ENCODE measurements at places on chromosomes 3 and 15.

- no peak for DNase-seq
These were observed 79.8 kb downstream of the PLCH1 start for GRCh38 chr3:155664925-155665695.

GRCh38 chr3:37130984-37131859 lies 43.2 kb downstream of the LRRFIP2 start:
- no peak for DNase-seq

DNA sequence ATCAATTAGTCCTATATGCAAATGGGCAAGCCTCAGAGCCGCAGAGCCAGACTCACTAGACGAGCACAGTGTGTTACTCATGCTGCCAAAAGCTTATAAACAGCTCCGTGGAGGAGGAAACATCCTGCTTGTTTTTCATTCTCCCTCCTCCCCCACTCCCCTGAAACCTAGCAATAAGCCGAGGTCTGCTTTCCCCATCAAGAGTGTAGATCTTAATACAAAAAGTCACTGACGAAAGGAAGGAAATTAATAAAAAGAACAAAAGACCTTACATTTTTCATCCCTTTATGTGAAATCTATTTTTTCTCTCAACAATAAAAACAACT lies 88.5 kb downstream of the XXYLT1 start:
- no peak for DNase-seq

DNA sequence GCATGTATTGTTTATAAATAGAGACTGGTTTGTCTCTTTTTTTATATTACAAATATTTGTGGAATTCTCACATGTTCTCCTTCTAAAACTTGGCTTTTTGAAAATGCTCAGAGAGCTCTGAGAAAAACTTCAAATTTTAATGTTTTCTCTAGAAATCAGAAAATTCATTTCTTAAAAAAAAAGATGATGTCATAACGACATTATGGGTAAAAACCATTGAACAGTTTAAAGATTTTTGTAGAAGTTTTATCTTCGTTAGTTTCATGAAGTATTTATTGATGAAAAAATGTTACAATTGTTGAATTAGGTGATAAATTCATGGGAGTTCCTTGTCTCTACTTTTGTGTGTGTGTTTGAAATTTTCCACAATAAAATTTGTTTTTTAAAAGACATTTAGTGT lies 81.3 kb downstream of the SATB1 start:
- DNase-seq, result no peak

GRCh38 chr3:14335774-14336748 lies 66.3 kb upstream of the SLC6A6 start:
- DNase-seq, result no peak

DNA sequence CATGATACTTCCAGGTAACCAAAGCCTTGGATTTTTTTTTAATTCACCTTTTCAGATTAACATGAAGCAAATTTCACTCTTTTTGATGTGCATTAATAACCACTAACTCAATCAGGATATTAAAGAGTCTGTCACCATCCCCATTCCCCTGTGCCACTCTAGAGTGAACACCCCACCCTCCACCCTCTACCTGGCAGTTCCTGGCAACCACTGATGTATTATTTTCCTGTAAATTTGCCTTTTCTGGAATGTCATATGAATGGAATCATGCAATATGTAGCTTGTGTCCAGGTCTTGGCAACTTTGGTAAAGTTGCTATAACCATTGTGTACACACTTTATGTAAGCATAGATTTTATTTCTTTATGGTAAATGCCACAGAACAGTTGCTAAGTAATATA lies 627.6 kb downstream of the MCTP2 start:
- no peak for DNase-seq

DNA sequence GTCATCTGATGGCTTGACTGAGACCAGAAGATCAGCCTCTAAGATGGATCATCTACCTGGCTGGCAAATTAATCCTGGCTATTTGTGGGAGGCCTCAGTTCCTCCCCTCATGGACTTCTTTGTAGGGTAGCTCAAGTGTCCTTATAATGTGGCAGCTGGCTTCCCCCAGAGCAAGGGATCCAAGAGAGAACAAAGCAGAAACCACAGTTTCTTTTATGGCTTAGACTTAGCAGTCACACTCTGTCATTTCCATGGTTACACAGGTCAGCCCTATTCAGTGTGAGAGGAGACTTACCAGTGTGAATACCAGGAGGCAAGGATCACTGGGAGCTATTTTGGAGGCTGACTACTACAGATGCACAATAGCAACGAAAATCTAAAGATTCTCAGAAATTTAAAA lies 15.3 kb upstream of the ARL14 start:
- DNase-seq, result no peak

- DNase-seq, result no peak
These were observed 10.4 kb upstream of the GREM1 start for GRCh38 chr15:32707436-32707835.

DNA sequence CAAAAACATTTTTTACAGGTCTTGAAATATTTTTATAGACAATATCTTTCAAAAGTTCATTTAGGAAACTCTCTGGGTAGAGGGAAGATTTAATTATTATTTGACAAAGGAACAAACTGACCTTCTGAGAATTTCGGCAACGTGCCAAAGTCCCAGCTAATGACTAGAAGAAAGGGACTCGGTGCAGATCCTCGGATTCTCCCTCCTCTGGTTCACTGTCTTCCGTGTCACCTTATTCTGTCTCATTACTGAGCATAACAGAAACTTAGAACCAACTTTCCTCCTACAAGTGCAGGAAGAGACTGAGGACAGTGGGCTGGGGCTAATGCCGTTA lies 339.1 kb downstream of the MECOM start:
- DNase-seq, result no peak

GRCh38 chr15:65766422-65767263 lies 25.4 kb downstream of the DENND4A start:
- no peak for DNase-seq

DNA sequence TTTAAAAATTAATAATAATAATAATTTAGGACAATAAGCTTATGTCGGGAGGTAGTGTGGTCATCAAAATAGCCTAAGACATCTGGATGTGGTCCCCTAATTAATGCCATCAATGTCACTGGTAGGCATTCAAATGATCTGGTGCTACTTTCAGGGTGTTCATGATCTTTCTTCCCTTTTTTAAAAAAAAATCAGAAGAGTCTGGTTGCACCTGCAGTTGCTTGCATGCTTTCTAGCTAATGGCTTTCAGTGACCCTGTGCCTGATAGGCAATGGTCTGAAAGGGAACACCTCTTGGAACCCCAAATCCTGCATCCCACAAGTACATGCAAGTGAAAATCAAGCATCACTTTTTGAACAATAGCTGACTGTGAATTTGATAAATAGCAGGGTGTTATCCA lies 64.1 kb upstream of the KBTBD8 start:
- no peak for DNase-seq

- DNase-seq, result no peak
These were observed 419.2 kb downstream of the MECOM start for GRCh38 chr3:169244119-169244864.

DNA sequence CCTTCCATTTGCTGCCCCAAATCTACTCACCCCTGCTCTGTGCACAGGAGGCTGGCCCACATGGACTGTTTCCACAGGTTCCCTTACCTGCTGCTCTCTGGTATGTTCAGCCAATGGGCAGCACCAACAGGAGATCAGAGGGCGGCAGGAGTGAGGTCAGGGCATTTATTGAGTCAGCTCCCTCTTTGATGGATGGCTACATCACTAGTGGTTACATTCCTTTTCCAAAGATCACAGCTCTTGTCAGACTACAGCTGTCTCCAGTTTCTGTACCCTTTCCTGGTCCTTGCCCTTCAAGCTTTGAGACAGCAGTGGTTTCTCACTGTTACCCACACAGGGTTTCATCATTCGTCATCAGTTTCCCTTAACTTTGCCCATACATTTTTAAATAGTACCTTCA lies 325.1 kb downstream of the SUCLG2 start:
- no peak for DNase-seq

DNA sequence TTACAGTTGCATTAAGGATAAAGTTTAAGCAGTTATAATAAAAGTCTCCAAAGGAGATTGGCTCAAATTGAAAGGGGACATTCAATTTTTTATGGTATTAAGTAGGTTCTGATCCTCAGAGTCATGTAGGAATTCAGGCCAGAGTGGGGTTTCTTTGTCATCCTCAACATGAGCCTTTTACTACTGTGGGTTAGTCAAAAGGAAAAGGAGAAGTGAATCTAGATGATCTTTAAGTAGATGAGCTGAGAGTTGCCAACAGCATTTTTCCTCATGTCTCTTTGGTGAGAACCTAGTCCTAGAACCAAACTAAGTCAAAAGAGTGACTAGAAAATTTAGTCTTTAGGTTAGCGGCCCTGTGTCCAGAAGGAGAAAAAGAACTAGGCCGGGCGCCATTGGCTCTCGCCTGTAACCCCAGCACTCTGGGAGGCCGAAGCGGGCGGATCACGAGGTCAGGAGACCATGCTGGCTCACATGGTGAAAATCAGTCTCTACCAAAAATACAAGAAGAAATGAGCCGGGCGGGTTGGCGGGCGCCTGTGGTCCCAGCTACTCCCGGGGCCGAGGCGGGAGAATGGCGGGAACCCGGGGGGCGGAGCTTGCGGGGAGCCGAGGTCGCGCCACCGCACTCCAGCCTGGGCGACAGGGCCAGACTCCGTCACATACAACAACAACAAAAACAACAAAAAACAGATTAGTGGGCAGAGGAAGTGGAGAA lies 4.2 kb upstream of the CHL1 start:
- no peak for DNase-seq

DNA sequence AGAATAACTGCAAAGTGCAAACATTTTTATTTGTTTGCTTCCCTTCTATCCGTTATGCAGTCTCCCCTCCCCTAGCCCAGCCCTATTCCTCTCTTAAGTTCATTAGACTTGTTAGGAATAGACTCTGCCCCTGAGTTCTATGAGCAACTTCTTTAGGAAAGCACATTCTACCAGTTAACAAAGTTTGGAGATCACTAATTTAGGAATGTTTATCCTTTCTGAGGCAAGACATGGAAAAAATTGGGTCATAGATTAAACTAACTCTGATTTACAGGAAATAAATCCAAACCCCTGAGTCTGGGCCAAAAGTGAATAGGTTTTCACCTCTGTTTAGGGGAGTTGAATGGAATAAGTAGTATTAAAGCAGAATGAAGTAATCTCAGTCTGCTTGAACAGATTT lies 34.4 kb downstream of the C3orf80 start:
- no peak for DNase-seq

DNA sequence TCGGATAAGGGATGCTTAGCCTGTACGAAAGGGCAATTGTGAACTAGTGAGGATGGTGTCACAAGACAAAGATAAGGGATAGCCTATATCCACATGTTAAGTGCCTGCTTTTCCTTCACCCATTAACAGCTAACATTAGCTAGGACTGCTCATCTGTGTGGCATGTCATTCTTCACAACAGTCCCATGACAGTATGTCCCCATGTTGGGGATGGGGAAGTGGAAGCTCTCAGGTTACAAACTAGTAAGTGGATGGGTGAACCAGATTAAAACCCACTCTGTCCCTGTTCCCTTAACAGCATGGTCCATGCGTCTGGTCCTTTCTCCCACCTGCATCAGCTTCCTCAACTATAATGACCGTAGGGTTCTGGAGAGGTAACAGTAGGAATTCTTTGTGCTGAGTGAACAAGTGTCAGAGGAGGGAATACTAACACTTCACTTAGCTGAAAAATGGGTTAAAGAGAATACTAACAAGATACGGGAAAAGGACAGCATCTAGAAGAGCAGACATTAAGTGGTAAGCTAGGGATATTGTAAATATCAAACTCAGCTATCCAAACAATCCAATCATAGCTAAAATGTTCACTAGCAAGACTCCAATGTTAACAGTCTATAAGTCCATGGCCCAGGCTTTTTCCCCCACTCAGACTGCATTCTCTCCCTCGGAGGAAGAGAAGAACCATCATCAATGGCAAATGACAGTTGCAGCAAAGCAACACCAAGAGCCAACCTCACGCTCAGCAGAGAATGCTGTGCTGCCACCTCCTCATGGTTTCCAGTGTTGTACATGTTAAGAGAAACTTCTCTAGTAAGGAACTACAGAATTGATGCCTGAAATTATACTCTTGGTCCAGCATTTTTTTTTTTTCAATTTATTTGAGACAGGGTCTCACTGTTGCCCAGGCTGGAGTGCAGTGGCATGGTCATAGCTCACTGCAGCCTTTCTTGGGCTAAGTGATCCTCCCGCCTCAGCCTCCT lies 5.0 kb downstream of the RPLP1 start:
- no peak for DNase-seq

DNA sequence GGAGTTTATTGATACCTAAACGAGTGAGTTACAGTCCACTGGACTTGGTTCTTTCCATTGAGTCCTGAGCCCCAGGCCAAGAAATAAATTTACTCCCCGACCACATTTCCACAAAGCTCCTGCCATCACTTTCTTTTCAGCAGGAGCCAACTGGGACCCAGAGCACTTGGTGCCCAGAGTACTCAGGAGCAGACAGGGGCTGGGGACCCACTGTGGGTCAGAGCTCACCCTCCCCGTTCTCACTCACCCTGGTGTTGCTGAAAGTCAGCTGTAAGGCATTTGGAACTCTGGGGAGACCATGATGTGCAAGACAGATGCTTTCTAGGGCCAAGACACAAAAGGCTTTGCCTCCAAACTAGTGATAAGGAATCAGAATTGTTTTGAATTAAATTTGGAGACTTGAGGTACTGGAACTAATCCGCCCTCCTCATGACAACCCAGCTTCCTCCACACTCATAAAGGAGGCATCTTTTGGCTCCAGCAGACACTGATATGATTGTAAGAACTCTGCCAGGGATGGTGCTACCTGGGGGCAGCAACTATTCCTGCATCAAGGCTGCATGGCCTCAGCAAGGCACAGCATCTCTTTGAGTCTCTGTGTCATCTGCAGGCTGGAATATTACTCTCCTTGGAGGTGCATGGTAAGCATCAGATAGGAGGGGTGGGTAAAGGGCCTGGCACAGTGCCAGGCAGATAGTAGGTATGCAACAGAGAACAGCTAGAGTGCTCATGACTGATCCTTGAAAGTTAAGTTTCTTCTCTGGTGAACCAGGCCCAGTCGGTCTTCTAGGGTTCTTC lies 7.3 kb upstream of the CAMK1 start:
- no peak for DNase-seq

- DNase-seq, result no peak
These were observed 186.2 kb downstream of the CD47 start for GRCh38 chr3:107904536-107905066.

DNA sequence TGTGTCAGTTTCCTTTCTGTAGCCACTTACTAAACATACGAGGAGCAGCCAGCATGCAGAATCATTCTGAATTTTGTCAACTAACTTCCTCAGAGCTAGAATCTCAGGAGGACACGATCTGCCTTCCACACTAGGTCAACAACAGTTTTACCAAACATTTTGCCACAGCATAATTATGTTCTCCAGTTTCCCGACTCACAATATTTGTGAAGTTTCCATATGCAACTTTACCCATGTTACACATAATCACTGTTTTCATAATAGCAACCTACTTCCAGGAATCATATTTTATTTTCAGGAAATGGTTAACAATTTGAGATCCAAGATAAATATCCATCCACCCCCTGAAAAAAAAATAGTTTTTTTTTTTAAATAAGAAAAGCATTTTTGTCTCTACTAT lies 595.0 kb downstream of the PYDC2 start:
- no peak for DNase-seq

GRCh38 chr15:27237319-27237939 lies 266.4 kb downstream of the GABRG3 start:
- no peak for DNase-seq

GRCh38 chr3:122102191-122102935 lies 47.2 kb downstream of the CD86 start:
- no peak for DNase-seq
